Colonic mucosa (tissue), 4 donors: ENCODE measurements at places on chromosomes 7 and 10. TPM values are rescaled to one million over a fixed set of nuclear protein-coding genes. Genes with fewer than 3 reads are reported as not detected.

TRIM74 gene
- total RNA-seq: 0.32 TPM

PTPRZ1 gene
- total RNA-seq: 1.2 TPM

SLC39A12 gene
- 0.13 TPM for total RNA-seq

DENND2A gene
- 9.2 TPM for total RNA-seq

TMEM184A gene
- total RNA-seq: 35.8 TPM

CDK1 gene
- total RNA-seq: 53.8 TPM

UNCX gene
- total RNA-seq: not detected

CLEC2L gene
- not detected for total RNA-seq

PSMA2 gene
- 113 TPM for total RNA-seq

EVX1 gene
- 1.5 TPM for total RNA-seq

UBTD1 gene
- 3.2 TPM for total RNA-seq
